ENCODE measurements at places on chromosomes 2 and 18. TPM values are rescaled to one million over a fixed set of nuclear protein-coding genes. Genes with fewer than 3 reads are reported as not detected.

Gene TMEM200C
- total RNA-seq = 6.5 TPM

Gene RGPD3
- total RNA-seq = 0.04 TPM

Gene SCYGR4
- not detected for total RNA-seq

Gene ZAP70
- total RNA-seq = not detected

Gene SP9
- total RNA-seq = not detected

Gene CFC1
- total RNA-seq = not detected

Gene HK2
- 55.2 TPM for total RNA-seq

Gene IL36B
- not detected for total RNA-seq

Gene CDH19
- total RNA-seq = 0.11 TPM

Gene MPP4
- total RNA-seq = 0.52 TPM

GRCh38 chr18:77544792-77545191, 295.1 kb downstream of the GALR1 start:
- no peaks in the 10 kb centered on the region for H3K36me3 ChIP-seq
- H3K27ac ChIP-seq = no peak overlapping the region
- peaks cover 11% of the 10 kb centered on the region for H3K27me3 ChIP-seq
- H3K4me1 ChIP-seq = no peaks in the 10 kb centered on the region

- no peak for DNase-seq
- H3K36me3 ChIP-seq = peaks cover 20% of the 10 kb centered on the region
- H3K4me3 ChIP-seq = no peak overlapping the region
Observed at GRCh38 chr2:64641599-64641998, 12.1 kb downstream of the SERTAD2 start.

GRCh38 chr2:219302412-219302968, 6.7 kb downstream of the PTPRN start:
- peaks cover 46% of the 10 kb centered on the region for H3K27me3 ChIP-seq
- H3K4me3 ChIP-seq = no peak overlapping the region
- no peak overlapping the region for H3K27ac ChIP-seq
- DNase-seq = no peak
- H3K4me1 ChIP-seq = peaks cover 5% of the 10 kb centered on the region

DNA sequence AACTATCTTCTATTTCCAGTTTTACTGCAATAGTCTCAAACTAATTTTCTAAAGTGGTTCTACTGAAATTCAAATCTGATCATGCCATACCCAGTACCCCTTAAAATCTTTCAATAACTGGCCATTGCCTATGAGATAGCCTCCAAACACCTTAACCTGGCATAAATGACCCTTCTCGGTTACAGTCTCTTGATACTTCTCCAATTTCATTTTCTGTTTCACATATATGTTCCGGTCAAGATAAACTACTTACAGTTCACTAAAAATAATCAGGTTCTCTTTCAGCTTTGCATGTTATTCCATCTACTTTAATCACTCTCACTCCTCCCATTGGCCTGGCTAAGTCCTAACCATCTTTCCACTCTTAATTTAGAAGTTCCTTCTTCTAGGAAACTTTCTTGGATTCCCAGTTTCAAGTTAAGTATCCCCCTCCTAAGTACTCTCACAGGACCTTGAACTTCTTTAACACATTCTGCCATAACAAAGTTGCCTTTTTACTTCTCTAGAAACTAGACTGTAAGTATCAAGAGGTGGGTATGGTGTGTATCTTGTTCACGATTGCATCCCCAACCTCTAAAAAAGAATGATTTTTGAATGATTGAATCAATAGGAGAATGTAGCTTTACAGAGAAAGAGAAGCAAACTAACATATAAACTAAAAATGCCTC, 110.2 kb upstream of the RBBP8 start:
- H3K27me3 ChIP-seq = no peaks in the 10 kb centered on the region
- H3K36me3 ChIP-seq = no peaks in the 10 kb centered on the region
- peaks cover 39% of the 10 kb centered on the region for H3K4me1 ChIP-seq
- no peak overlapping the region for H3K4me3 ChIP-seq
- H3K27ac ChIP-seq = no peak overlapping the region

- no peaks in the 10 kb centered on the region for H3K27me3 ChIP-seq
- peak; percentile 98 for DNase-seq
- H3K4me3 ChIP-seq = peak overlapping the region; percentile 34
Observed at GRCh38 chr2:28445448-28446258, 50.2 kb upstream of the PLB1 start.

DNA sequence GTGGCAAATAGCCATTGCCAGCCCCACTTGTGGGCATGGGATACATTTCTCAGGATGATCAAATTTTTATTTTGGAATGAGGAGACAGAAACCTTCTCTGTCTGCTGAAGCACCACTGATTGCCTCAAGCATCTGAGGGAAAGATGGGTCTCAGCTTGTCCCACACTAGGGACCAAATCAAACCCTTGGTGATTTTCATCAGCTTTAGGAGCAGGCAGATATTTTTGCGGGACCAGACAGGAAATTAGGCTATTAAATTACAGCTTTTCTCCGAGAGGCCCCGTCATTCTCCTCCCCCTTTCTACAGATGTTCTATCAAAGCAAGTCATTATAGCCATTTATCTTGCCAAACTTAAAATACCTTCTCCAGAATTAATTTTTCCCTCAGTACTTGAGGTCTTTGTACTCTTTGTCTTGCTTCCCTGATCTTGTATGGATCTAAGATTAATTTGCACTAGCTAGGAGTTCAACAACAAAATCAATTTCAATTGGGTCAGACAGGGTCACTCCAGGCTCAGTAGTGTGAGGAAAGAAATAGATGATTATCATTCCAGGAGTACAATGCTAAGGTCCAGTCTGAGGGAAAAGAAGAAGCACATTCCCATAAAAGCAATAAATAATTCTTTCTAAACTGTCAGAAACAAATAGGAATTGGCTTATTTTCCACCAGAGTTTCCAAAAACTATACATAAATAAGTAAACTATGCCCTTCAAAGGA, 818.1 kb upstream of the SOX11 start:
- H3K27ac ChIP-seq = no peak overlapping the region
- no peaks in the 10 kb centered on the region for H3K4me1 ChIP-seq
- no peak overlapping the region for H3K4me3 ChIP-seq
- H3K36me3 ChIP-seq = no peaks in the 10 kb centered on the region
- no peak for DNase-seq
- H3K27me3 ChIP-seq = no peaks in the 10 kb centered on the region

GRCh38 chr2:202339071-202339870, 36.9 kb upstream of the BMPR2 start:
- H3K27ac ChIP-seq = peak overlapping the region; percentile 65
- H3K36me3 ChIP-seq = no peaks in the 10 kb centered on the region
- no peak overlapping the region for H3K4me3 ChIP-seq
- H3K27me3 ChIP-seq = no peaks in the 10 kb centered on the region
- DNase-seq = peak; percentile 98

DNA sequence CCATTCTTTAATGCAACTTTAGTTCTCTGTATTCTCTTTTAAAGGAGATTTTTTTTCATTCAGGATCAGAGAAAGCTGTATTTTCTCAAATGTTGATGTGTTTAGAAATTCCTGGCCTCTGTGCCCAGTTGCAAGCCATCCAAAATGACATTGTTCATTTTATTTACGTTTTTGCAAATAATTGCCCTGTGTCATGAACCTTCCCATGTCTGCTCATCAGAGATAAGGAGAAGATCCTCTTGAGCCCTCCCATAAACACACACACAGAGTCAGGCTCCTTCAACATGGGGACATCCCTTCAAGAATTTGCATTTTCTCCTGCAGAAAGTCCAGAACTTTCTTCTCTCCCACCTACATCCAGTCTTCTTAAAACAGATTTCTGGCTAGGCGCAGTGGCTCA, 258.8 kb downstream of the GBX2 start:
- no peak overlapping the region for H3K27ac ChIP-seq
- peaks cover 15% of the 10 kb centered on the region for H3K36me3 ChIP-seq
- H3K4me3 ChIP-seq = no peak overlapping the region

GRCh38 chr2:233760043-233760442, at the start of gene UGT1A1:
UGT1A1 (plus strand) TSS chr2:233760270; CDS start chr2:233760288, 18 bp downstream.
- H3K4me1 ChIP-seq = peaks cover 19% of the 10 kb centered on the region
- H3K27ac ChIP-seq = no peak within 1 kb of the TSS
- DNase-seq = no peak
- no peaks in the 10 kb centered on the region for H3K27me3 ChIP-seq
- H3K36me3 ChIP-seq = no peaks in the 10 kb centered on the region

GRCh38 chr2:59726228-59727120, 827.0 kb downstream of the BCL11A start:
- H3K36me3 ChIP-seq = no peaks in the 10 kb centered on the region
- H3K4me3 ChIP-seq = no peak overlapping the region
- no peaks in the 10 kb centered on the region for H3K4me1 ChIP-seq
- H3K27ac ChIP-seq = no peak overlapping the region
- DNase-seq = no peak
- H3K27me3 ChIP-seq = peaks cover 28% of the 10 kb centered on the region

DNA sequence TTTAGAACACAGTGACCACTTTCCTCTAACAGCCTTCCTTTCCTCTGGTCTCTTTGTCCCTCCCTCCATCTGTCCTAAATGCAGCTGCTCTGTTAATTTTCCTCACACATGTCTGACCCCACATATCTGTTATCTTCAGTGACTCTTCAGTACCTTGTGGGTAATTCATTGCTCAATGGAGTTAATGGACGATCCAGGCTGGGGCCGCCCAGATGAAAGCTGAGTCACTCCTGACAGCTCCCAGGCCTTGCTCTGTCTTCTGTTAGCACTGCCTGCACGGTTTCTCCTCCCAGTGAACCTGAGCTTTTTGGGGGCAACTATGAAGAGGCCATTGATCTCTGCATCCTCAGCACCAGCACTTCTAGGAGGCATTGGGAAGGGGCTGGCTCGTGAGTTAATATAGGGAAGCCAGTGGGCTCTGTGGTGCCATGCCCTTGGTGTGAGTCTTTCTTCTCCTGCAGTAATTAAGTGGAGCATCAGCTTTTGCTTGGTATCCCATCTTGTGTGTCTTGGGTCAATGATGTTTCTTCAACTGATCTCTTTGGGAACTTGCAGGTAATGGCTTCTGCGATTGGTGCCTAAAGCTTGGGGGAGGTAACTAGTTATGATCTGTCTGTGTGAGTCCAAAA, 67.3 kb downstream of the SNORC start:
- no peaks in the 10 kb centered on the region for H3K36me3 ChIP-seq
- peak; percentile 43 for DNase-seq
- H3K4me3 ChIP-seq = no peak overlapping the region

DNA sequence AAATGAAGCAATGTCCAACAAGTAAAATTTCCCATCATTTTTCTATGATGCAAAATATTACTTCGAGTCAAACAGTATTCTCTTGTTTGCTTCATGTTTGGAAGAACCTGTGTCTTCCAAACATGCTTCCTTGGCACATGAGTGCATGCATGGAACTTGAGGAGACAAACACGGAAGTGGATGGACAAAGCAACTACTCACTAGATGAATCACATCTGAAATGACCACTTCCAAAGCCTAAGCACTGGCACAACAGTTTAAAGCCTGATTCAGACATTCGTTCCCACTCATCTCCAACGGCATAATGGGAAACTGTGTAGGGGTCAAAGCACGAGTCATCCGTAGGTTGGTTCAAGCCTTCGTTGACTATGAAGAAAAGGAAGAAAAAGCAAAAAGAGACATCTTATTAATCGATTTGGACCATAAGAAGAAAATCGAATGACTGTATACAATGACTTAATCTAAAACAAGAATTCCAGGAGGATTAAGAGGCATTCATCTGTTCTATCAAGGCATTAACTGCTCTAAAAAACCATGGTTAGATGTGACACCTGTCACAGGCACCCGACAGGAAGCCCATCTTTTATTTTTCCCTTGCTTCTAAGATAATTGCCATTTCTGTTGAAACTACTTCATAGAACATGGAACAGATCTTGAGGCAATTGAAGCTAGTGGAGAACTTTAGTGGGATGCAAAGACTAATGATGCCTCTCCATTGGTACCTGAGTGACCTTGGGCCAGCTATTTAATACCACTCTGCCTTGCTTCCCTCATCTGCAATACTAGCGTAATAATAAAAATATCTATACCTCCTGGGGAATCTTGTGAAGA, 56.0 kb downstream of the ATIC start:
- H3K36me3 ChIP-seq = peaks cover 72% of the 10 kb centered on the region
- H3K4me3 ChIP-seq = no peak overlapping the region
- H3K4me1 ChIP-seq = no peaks in the 10 kb centered on the region
- no peak overlapping the region for H3K27ac ChIP-seq
- DNase-seq = no peak
- no peaks in the 10 kb centered on the region for H3K27me3 ChIP-seq

DNA sequence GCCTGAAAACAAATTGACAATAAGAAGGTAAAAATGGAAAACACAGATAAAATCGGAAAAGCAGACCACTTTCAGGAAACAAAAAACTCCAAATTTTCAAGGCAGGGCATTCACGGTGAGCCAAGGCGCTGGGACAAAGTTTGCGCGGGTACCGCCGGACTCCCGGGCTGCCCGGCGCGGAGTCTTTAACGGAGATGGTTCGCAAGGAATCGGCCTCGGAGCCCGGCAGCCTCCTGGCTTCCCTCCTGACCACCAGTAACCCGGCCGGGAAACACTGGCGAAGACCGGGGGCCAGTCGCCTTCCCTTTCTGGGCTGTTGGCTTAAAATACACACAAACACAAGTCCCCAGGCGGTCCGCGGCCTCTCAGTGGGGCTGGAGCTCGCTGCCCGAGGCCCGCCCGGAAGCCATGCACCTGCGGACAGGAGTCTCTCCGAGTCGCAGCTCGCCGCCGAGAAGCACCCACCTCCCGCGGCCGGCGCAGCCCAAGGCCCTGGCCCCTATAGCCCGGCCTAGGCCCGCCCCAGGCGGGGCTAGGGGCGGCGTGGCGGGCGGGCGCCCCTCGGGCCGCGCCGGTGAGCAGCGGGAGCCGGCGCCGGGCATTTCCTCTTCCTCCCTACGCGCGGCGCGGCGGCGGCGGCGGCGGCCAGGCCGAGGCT, 622 bp upstream of the KCMF1 start:
- no peaks in the 10 kb centered on the region for H3K27me3 ChIP-seq
- H3K4me3 ChIP-seq = peak overlapping the region; percentile 77
- peak; percentile 51 for DNase-seq
- H3K27ac ChIP-seq = peak overlapping the region; percentile 82
- peaks cover 27% of the 10 kb centered on the region for H3K4me1 ChIP-seq

DNA sequence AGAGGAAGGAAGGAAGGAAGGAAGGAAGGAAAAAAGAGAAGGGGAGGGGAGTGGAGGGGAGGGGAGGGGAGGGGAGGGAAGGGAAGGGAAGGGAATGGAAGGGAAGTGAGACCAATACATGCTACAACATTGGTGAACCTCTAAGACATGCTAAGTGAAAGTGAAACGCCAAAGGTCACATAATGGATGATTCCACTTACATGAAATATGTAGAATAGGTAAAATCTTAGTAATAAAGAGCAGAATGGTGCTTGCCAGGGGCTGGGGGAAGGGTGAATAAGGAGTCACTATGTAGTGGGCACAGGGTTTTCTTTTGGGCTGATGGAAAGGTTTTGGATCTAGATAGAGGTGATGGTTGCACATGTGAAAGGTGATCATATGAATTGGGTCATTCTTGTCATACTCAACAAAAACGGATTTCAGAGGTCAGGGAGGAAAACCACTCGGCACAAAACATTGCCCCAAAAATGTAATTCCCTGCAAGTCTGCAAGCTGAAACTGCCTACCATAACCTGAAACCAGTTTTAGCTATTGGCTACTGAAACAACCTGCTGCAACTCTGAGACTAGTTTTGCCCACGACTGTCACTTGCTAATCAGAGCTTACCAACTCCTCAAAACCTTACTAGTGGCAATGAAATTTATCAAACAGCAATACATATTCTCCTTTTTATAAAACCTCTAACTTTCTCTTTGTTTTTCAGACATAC, 59.2 kb downstream of the CCDC141 start:
- no peak for DNase-seq
- no peak overlapping the region for H3K27ac ChIP-seq
- H3K4me1 ChIP-seq = no peaks in the 10 kb centered on the region
- no peaks in the 10 kb centered on the region for H3K27me3 ChIP-seq
- no peaks in the 10 kb centered on the region for H3K36me3 ChIP-seq
